Mesenchymal stem cell (in vitro differentiated cells and primary cell): ENCODE measurements at places on chromosomes 13 and 19.

DNA sequence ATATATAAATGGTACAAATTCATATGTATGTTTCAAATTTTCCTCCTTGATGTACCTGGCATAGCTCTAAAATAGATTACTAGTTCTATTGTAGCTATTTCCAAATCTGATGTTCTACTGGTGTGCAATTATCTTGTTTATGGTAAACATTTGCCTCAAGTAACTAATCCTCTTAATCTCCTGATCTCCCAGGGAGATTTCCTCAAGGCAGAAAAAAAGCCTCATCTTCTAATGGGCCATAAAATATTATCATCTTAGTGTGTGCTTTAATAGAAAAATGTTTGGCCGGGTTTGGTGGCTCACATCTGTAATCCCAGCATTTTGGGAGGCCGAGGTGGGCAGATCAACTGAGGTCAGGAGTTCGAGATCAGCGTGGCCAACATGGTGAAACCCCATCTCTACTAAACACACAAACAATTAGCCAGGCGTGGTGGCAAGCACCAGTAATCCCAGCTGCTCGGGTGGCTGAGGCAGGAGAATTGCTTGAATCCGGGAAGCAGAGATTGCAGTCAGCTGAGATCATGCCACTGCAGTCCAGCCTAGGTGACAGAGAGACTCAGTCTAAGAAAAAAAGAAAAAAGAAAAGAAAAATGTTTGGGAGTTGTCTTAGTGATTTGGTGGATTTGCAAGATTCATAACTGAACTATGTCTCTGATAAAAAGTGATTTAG is 498.9 kb upstream of the SLITRK5 start:
- H3K27me3 ChIP-seq: no peaks in the 10 kb centered on the region
- no peaks in the 10 kb centered on the region for H3K4me1 ChIP-seq
- DNase-seq: peak; percentile 17
- H3K27ac ChIP-seq: no peak overlapping the region
- no peak overlapping the region for H3K4me3 ChIP-seq
- H3K36me3 ChIP-seq: no peaks in the 10 kb centered on the region

- H3K36me3 ChIP-seq: peaks cover 7% of the 10 kb centered on the region
- no peaks in the 10 kb centered on the region for H3K27me3 ChIP-seq
- H3K4me1 ChIP-seq: peaks cover 4% of the 10 kb centered on the region
- H3K27ac ChIP-seq: peak overlapping the region; percentile 2
- H3K4me3 ChIP-seq: no peak overlapping the region
Observed at GRCh38 chr13:33242984-33243617, 42.5 kb downstream of the STARD13 start.

GRCh38 chr13:57716295-57716694 is 84.8 kb downstream of the PCDH17 start:
- no peak overlapping the region for H3K27ac ChIP-seq
- H3K36me3 ChIP-seq: no peaks in the 10 kb centered on the region
- no peak overlapping the region for H3K4me3 ChIP-seq
- DNase-seq: no peak

DNA sequence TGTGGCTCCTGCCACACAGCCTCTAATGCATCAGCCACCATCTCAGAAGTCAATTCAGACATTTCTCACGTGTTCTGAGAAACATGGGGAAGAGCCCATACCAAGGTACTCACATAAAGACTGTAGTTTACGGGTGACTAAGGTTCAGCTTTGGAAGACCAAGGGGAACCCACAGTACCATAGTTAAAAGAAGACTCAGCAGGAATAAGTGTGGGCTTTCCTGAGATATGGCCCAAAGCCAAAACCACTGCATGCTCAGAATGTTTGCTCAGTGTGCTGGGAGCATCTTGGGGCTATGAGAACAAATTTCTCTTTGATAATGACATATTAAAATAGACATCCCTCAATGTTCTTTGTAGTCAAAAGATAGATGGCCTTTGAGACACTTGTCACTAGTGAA is 283.8 kb downstream of the DCT start:
- H3K4me1 ChIP-seq: peaks cover under 1% of the 10 kb centered on the region
- H3K27me3 ChIP-seq: no peaks in the 10 kb centered on the region
- no peaks in the 10 kb centered on the region for H3K36me3 ChIP-seq
- DNase-seq: peak; percentile 74

DNA sequence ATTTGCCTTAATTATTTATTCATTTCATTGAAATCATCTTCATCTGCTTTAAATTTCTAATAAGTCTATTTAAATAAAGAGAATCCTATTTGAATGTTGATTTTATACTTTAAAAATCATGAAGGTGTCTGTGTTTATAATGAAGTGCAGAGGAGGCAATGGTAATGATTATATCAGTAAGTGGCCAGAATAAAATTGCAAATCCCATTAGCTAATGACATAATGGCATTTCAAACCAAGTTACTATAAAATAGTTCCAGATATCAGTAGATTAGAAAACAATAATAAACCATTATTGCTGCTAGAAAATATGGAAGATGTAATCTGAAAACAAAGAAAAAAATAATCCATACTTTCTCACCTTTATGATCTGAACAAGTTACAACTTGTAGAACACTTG is 647.8 kb upstream of the KLHL1 start:
- no peak for DNase-seq
- no peak overlapping the region for H3K4me3 ChIP-seq
- H3K36me3 ChIP-seq: no peaks in the 10 kb centered on the region

GRCh38 chr13:72541674-72542073 is 185.8 kb downstream of the MZT1 start:
- no peak for DNase-seq
- no peak overlapping the region for H3K4me3 ChIP-seq
- H3K27ac ChIP-seq: no peak overlapping the region

- no peak overlapping the region for H3K27ac ChIP-seq
- H3K4me1 ChIP-seq: no peaks in the 10 kb centered on the region
- no peak overlapping the region for H3K4me3 ChIP-seq
- peaks cover 91% of the 10 kb centered on the region for H3K36me3 ChIP-seq
- no peak for DNase-seq
Observed at GRCh38 chr13:110661256-110661655, 44.7 kb downstream of the CARS2 start.

DNA sequence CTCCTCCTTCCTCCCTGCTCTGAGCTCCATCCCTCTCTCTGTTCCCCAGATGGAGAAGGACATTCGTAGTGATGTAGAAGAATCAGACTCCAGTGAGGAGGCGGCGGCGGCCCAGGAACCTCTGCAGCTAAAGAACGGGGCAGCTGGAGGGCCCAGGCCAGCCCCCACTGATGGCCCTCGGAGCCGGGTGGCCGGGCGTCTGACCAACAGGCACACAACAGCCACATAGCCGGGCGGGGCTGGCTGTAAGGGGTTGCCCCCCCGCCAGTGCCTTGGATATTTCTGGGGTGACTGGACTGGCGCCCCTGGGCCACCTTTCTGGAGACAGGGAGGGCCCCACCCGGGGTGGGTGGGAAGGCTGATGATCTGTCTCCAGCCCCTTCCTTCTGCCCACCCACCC is 46.3 kb downstream of the CD320 start:
- DNase-seq: no peak
- no peak overlapping the region for H3K4me3 ChIP-seq
- H3K27ac ChIP-seq: no peak overlapping the region
- peaks cover 4% of the 10 kb centered on the region for H3K27me3 ChIP-seq
- no peaks in the 10 kb centered on the region for H3K4me1 ChIP-seq
- H3K36me3 ChIP-seq: peaks cover 2% of the 10 kb centered on the region

DNA sequence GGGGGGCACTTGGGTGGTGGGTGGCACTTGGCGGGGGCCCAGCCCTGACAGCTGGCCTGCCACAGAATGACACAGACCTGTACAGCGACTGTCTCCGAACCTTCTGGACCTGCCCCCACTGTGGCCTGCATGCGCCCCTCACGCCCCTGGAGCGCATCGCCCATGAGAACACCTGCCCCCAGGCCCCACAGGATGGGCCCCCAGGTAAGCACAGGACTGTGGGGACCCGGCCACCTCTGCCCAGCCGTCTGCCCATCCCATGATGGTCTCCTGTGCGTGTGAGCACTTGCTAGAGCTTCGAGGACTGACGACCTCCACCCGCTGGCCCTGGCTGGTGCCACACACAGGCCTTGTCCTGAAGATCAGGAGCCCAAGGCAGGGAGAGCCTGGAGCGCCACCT is 32.0 kb downstream of the DHX34 start:
- no peak for DNase-seq
- peaks cover 7% of the 10 kb centered on the region for H3K4me1 ChIP-seq
- H3K27ac ChIP-seq: no peak overlapping the region
- peaks cover 62% of the 10 kb centered on the region for H3K36me3 ChIP-seq
- no peaks in the 10 kb centered on the region for H3K27me3 ChIP-seq

DNA sequence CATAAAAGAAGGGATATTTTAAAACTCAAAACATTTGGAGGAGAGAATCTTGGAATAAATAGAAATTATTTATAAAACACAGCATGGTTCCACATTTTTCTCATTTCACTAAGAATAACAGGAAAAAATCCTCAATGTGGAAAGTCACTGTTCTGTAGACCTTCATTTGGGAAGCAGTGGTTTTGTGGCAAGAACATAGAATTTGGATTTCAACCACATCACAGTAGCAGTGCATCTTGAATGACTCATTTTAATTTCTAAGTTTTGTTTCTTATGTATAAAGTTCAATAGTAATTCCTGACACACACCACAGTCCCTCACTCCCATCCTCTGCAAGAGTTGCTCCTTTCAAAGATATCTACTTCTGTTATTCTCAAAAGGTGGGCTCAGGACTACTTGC is 264.0 kb downstream of the ENOX1 start:
- H3K36me3 ChIP-seq: no peaks in the 10 kb centered on the region
- DNase-seq: peak; percentile 25
- H3K27ac ChIP-seq: no peak overlapping the region
- H3K27me3 ChIP-seq: no peaks in the 10 kb centered on the region

DNA sequence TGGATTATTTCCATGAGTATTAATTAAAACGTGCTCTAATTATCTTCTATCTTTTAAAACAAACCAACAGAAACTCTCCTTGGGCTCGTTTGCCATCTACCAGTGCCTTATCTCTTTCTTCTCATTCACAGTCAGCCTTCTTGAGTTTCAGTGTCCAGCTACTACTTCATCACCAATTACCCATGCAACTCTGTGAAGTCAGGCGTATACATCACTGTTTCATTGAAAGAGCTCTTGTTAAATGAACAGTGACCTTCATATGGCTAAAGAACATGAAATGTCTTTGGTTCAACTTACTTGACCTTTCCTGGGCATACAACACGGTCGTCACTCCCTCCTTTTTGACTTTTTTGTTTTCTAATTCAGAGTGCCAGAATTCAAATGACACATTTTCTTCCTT is 5.2 kb upstream of the IFT88 start:
- H3K4me3 ChIP-seq: no peak overlapping the region
- no peak for DNase-seq
- H3K27me3 ChIP-seq: no peaks in the 10 kb centered on the region

- no peaks in the 10 kb centered on the region for H3K36me3 ChIP-seq
- H3K4me1 ChIP-seq: peaks cover 1% of the 10 kb centered on the region
- no peak for DNase-seq
- no peak overlapping the region for H3K4me3 ChIP-seq
- no peak overlapping the region for H3K27ac ChIP-seq
Observed at GRCh38 chr19:48348737-48349136, 15.0 kb downstream of the TMEM143 start.

GRCh38 chr13:111656439-111656838 is 336.0 kb downstream of the TEX29 start:
- H3K4me3 ChIP-seq: no peak overlapping the region
- no peaks in the 10 kb centered on the region for H3K27me3 ChIP-seq
- no peaks in the 10 kb centered on the region for H3K36me3 ChIP-seq
- H3K27ac ChIP-seq: no peak overlapping the region
- no peaks in the 10 kb centered on the region for H3K4me1 ChIP-seq
- DNase-seq: no peak

- no peaks in the 10 kb centered on the region for H3K27me3 ChIP-seq
- H3K27ac ChIP-seq: no peak overlapping the region
- no peak overlapping the region for H3K4me3 ChIP-seq
- no peaks in the 10 kb centered on the region for H3K36me3 ChIP-seq
Observed at GRCh38 chr13:74406420-74406819, 272.2 kb upstream of the KLF12 start.

DNA sequence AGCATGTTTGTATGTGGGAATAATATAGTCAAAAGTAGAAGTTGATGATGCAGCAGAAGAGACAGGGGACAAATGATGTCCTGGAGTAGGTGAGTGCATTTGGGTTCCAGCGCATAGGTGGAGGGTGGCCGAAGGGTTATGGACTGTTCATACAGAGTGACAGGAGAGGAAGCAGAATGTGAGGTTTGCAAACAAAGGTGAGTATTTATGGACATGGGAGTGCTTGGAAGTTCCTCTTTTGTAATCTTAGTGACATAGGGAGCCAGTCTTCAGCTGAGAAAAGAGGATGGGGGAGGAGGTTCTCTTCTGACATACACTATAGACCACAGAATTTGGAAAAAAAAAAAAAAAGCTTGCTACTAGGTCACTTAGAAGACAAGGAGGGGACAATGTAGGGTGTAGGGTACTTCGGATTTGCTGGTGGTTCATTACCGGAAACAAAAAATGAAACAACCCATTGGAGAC is 331.6 kb downstream of the DLEU7 start:
- DNase-seq: no peak
- H3K27me3 ChIP-seq: no peaks in the 10 kb centered on the region

- H3K27me3 ChIP-seq: peaks cover 92% of the 10 kb centered on the region
- peak overlapping the region; percentile 97 for H3K27ac ChIP-seq
- DNase-seq: no peak
Observed at GRCh38 chr13:112892426-112893206, 76.4 kb upstream of the MCF2L start.
